ENCODE measurements at places on chromosomes 11 and 22. TPM values are rescaled to one million over a fixed set of nuclear protein-coding genes. Genes with fewer than 3 reads are reported as not detected.

Gene MAPK11
- 3.1 TPM for total RNA-seq

Gene DGCR6
- 26.1 TPM for total RNA-seq

Gene RASL10A
- total RNA-seq: under 0.01 TPM

Gene ANO3
- total RNA-seq: under 0.01 TPM

Gene C11orf87
- total RNA-seq: 0.52 TPM

Gene CSRP3
- 360 TPM for total RNA-seq

Gene OR4A47
- not detected for total RNA-seq

Gene ARHGEF17
- total RNA-seq: 19.3 TPM

Data from skeletal muscle tissue (tissue), 5 donors.